ENCODE measurements at places on chromosomes 13 and 19.

DNA sequence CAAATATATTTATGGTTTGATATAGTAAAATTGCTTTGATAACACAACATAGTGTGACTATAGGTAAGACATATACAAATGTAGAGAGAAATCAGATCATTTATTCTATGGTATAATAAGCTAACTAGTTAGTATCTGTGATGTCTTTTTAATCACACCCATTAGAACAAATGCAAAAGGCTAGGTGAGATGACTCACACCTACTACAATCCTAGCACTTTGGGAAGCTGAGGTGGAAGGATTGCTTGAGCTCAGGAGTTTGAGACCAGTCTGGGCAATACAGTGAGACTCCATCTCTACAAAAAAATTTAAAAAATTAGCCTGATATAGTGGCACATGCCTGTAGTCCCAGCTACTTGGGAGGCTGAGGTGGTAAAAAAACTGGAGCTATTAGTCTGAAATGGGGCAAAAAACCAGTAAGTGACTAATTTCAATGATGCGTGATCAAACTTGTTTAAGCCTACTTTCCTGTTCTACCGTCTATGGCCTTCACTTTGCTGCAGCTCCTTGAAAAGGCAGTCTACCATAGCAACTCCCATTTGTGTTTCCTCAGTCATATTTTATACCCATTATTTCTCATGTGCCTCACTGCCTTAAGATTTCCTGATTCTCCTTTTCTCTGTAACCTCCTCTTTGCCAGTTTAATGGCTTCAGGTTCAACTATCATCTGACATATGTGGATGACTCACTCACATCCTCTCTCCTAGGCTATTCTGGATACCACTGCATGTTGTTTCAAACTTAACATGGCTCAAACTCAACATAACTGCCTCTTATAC, 12.5 kb downstream of the ALG5 start:
- DNase-seq, result no peak

GRCh38 chr13:69524459-69525150, 583.0 kb upstream of the ATXN8OS start:
- no peak for DNase-seq

DNA sequence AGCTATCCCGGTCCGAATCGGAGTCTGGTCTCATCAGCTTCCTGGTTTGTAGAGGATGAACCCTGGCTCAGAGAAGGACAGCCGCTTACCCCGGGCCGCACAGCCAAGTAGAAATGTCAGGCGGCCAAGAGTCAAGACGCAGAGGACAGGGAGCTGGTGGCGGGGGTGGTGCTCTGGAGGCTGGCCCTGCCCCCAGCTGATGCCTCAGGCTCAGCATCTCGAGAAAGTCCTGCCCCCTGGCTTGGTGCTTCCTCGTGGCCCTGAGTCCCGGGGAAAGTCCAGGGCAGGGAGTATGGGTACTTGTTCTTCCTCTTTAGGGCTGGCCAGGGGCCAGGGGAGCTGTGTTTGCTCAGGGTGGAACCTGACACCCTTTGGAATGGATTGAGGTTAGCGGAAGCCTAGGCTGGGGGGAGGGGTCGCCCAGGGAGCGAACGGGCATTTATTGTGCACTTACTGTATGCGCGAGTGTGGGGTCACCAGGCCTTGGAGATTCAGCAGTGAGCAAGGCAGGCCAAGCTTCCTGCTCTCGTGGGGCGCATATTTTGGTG, 2.2 kb downstream of the TJP3 start:
- DNase-seq, result no peak

DNA sequence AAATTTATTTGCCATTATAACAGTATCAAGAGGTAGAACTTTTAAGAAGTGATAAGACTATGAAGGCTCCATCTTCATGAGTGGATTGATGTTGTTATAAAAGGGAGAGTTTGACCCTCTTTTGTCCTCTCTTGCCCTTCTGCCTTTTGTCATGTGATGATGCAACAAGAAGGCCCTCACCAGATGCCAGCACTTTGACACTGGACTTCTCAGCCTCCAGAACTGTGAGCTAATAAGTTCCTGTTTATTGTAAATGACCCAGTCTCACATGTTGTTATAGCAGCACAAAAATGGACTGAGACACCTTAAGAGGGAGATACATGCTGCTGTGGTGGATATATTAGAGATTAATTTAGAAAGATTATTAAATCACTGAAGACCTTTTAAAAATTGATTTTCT, 71.6 kb downstream of the SPRYD7 start:
- DNase-seq, result no peak

DNA sequence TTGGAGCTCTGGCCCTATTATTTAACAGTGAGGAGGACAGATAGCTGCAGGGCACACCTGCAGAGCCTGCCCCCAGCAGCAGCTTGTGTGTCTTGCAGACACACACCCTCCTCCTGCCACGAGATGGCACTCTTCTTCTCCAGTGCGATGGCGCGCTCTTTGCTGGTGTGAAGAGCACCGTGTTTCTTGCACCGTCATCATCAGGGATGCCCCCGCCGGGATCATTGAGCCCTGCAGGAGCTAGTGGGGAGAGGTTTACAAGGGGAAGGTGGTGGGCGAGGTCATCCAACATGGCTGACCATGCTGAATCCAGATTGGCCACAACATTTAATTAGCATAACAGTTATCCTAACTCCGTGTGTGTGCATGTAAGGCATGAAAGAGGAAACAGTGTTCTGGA, 105.6 kb downstream of the RAB20 start:
- no peak for DNase-seq

DNA sequence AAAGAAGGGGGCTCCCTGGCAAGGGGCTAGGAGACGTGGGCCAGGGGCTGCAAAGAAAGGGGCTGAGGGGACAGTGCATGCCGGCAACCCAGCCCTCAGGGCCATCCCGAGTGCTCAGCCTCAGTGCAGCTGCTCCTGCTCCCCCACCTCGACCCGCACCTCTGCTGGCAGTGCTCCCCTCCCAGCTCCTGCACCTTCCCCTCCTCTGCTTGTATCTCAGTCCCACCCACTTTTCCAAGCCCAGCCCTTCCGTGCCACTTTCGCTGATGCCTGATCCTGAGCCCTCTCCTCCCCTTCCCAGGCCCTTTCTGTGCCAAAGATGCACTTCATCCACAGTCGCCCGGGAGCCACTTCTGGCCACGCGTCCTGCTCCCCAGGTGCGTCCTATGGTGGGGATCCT, 69.9 kb upstream of the KCTD15 start:
- no peak for DNase-seq

DNA sequence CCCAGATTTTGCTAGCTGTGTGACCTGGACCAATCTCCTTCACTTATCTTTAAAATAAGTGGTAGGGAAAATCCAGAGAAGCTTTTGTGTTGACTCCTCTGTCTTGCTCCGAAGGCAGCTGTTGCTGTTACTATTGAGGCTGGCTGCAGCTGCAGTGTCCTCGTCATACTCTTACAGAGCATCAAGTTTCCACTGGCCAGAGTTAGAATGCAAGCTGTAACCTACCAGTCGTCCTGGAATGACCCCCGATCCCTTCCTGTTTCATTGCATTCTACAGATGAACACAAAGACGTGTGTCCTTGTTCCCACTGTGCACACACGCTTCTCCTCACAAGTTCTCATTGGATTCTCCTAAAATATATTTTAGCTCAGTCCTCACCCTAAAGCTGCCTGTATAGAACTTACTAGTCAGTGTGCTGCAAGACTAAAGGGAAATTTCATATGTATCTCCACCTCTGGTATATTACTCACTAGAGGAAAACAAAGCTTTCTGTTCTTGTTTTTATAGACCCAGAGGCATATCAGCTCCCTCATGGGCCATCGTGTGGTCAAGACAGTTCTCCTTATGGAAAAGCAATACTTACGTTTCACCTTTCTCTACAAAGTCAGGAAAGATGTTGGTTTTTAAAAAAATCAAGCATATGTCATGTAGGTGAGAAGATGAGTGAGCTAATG, 589.8 kb downstream of the LMO7 start:
- no peak for DNase-seq

DNA sequence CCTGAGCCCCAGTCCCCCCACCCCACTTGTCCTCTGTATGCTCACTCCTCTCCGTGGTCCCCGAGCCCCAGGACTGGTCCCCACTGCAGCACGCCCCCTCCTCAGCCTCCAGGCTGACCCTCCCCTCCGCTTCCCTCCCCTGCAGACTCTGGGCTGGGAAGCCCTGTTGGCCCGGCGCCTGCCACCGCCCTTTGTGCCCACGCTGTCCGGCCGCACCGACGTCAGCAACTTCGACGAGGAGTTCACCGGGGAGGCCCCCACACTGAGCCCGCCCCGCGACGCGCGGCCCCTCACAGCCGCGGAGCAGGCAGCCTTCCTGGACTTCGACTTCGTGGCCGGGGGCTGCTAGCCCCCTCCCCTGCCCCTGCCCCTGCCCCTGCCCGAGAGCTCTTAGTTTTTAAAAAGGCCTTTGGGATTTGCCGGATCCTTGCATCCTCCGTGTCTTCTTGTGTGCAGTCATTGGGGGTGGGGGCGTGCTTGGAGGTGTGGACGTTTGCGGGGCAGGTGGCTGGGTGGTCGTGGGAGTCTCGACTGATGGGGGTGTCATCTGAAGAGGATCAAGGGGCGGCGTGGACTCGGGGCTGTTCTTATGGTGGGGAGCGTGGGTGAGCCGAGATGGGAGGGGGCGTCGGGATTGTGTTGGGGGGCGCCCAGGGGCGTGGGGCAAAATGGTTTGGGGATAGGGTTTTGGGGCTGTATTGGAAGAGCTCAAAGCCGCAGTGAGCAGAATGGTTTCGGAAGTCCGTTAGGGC, 3.5 kb downstream of the PTGER1 start:
- DNase-seq, result no peak

All from vagina (tissue), 2 donors.